ENCODE measurements at places on chromosomes 4 and X. TPM values are rescaled to one million over a fixed set of nuclear protein-coding genes. Genes with fewer than 3 reads are reported as not detected.
A peak's percentile ranks its signal among the peaks of the same experiment; 100 is the strongest.

Gene DCK
- total RNA-seq, result 16.1 TPM

Gene SPIN2A
- total RNA-seq, result not detected

Gene PASD1
- not detected for total RNA-seq

Gene PNMA6A
- total RNA-seq, result 7.9 TPM

Gene EFHC2
- total RNA-seq, result not detected

Gene CABS1
- total RNA-seq, result not detected

Gene CWH43
- 1.3 TPM for total RNA-seq

Gene HTR2C
- not detected for total RNA-seq

Gene MSL3
- 30.9 TPM for total RNA-seq

Gene FDCSP
- not detected for total RNA-seq

Gene HS3ST1
- 2.4 TPM for total RNA-seq

- DNase-seq, result no peak
Measured at GRCh38 chr4:139629436-139630125, 36.0 kb upstream of the MGST2 start.

- DNase-seq, result no peak
Measured at GRCh38 chr4:85673540-85673939, 198.6 kb downstream of the ARHGAP24 start.

DNA sequence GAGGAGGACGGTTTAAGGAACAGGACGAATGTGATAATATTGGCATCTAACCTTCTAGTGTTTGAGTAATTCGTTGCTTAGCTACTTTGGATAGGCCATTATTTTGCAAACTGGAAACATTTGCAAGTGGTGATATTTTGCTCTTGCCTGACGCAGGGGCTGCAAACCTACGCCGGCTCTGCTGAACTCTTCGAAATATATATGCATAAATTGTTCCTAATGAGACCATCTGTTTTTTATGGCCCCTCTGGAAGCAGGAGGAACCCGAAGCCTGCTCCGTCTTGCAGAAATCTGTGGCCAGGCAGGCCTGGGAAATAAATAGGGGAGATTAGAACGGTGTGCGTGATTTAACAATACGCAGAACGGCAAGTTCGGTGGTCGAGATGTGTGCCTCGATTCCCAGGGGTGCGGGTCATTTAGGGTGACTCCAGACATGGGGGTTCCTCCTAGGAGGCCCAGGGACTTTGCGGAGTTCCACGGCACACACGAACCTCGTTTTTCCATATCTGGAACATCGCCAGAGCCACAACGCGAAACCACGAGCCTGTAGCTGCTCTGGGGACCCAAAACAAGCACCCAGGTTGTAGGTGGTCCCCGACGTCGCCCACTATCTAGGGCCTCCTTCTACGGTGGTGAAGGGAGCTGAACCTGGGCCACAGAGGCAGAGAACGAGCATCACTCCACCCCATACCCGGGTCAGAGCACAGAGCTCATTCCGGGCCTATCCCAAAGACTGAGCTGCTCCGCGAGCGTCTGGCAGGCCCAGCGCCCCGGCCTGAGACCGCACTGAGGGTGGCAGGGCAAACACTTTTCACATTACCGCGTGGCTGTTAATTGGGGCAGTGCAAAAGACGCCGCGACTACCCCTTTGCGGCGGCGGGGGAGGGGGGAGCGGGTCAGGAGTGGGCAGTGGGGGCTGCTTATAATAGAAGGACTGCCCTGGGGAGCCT, 89.7 kb downstream of the BCOR start:
- DNase-seq, result no peak

GRCh38 chr4:65069177-65069576, 601.1 kb downstream of the EPHA5 start:
- no peak for DNase-seq

DNA sequence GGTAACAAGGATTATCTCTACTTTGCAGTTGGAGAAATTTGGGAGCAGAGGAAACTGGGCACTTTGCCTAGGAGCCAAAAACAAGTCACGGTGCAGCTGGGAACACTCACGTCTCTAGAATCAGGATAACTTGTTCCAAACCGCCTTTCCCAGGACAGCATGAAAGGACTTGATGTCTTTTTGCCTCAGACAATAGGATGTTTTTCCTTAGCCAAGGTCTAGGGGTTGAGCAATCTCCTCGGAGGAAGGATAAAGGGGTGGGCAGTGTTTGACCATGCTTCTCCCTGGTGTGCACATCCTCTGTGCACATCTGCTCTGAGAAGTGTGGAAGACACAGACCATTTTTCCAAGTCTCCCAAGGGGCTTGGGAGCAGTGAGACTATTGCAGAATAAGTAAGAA, 1.7 kb upstream of the SPARCL1 start:
- DNase-seq, result no peak

DNA sequence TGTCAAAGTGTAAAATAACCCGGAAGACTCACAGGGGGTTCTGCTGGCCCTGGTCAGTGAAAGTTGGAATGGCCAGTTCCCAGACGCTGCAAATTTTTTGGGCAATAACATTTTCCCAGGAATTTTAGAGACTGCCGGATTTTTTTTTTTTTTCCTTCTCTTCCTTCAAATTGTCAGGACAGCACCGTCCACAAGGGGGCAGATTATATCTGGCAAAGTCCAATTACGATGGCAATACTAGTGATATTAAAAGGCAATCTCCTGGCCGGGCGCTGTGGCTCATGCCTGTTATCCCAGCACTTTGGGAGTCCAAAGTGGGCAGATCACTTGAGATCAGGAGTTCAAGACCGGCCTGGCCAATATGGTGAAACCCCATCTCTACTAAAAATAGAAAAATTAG, 20.5 kb downstream of the SLC25A5 start:
- no peak for DNase-seq

DNA sequence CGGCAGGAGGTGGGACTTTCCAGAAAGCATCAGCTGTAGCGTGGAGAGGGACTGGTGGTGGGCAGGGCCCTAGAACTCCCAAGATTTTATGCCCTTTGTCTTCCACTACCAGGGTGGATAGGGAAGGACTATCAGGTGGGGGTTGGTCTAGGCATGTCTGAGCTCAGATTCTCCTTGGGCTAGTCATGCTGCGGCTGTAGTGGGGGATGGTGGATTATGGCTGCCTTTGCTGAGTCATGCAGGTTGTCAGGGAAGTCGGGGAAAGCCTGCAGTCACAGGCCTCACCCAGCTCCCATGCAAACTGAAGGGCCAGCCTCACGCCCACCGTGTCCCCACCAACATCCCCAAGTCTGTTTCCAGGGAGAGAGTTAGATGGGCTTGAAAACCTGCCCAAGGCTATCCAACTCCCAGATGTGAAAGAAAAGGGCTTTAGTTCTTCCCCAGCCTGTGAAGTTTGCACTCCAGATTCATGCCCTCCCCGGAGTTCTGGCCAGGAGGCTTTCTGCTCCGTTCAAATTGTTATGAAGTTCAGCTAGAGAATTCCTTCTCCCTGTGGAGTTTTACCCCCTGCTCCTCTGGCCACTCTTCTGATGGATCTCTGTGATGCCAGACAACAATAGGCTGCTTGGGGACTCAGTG, 13.4 kb upstream of the MEPE start:
- peak; percentile 71 for DNase-seq

DNA sequence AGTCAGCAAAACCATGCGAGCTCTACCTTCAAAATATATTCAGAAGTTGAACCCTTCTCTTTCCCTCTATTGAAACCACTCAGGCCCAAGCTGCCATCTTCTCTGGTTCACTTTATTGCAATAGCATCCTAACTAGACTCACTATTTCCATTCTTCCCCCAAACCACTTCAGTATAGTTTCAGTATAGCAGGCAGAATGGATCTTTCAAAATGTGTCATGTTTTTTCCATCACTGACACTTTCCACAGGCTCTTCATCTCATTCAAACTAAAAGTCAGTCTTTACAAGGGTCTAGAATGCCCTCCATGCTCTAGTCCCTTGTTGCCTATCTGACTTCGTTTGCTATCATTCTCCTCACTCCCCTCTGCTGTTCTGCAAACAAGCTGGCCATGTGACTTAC, 274.4 kb downstream of the IDS start:
- no peak for DNase-seq

GRCh38 chr4:105624530-105624929, 72.1 kb downstream of the ARHGEF38 start:
- no peak for DNase-seq

GRCh38 chrX:102892103-102892502, 45.0 kb upstream of the RAB40AL start:
- no peak for DNase-seq

GRCh38 chrX:153703036-153703370, 15.3 kb downstream of the SLC6A8 start:
- no peak for DNase-seq

DNA sequence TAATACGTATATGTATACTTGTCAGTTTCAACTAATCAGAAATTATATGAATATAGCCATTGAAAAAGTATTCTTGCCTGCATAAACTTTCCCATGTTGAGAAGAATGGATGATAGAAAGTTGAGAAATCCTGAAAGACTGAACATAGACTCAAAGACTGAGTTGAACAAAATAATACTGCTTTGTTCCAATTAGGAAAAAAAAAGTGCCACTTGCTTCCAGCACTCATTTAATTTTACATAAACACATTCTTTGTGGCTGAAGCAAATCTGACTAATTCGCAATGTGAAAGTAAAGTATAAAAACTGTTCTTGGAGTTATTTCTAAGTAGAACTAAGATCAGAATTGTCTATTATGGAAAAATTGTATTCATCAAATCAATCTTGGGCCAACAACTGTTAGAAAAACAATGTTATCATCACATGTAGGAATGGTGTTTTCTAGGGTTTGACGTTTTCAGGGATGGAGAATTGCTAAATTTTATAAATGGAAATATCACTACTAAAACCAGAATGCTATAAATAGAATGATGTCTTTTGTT, 2334.6 kb downstream of the PCDH7 start:
- DNase-seq, result no peak

DNA sequence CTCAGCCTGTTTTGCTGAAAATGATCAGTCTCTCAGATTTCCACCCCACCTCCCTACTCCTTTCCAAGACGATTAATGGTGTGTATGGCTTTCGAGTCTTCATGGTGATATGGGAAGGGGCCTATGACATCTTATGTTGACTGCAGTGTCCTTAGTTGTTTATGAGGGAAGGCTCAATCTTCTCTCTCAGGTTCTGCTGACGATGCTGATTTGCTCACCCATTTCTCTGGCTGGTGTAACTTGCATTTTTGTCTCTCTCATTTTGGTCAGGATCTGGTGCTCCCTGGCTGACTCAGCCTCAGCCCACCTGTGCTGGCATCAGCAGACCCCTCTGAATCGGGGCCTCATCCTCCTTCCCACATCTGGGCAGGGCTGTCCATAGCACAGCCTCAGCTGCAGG, 31.4 kb upstream of the XAGE2 start:
- DNase-seq, result no peak

- DNase-seq, result no peak
Measured at GRCh38 chr4:181674315-181674875, 568.8 kb upstream of the TENM3 start.

- no peak for DNase-seq
Measured at GRCh38 chr4:98586962-98587354, 71.5 kb downstream of the TSPAN5 start.

GRCh38 chr4:118741301-118741855, 56.2 kb downstream of the METTL14 start:
- no peak for DNase-seq

DNA sequence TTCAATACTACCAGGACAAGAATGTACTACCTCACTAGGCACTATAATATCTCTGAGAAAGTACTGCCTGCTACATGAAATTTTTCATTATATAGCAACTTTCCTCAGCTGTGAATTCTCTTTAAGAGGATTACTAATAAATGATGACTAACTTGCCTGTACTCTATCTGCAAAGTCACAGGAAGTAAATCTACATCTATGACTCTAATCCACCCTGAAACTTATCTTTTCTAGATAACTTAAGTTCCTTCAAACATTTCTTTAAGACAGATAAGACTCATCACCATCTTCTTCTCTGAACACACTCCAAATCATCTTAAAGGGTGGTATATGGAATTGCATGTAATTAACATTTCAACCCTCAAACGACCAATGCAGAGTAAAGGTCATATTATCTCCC, 28.8 kb downstream of the RPS6KA3 start:
- DNase-seq, result no peak

DNA sequence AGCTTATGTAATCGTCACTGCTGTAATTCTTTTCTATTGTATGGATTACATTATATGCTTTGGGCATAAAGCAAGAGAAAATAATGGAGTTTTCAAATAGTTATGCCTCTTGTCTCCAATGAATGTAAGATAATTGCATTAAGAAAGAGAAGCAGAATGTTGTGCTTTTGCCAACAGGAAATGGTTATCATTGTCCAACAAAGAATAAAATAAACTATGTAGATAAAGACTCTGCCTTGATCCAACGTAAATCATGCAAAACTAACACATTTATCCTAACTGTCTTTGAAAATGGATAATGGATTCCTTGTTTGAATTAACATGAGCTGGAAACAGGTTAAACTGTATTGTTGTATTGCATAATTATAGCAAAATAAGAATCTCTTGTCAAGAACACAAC, 1709.0 kb downstream of the PCDH7 start:
- no peak for DNase-seq

DNA sequence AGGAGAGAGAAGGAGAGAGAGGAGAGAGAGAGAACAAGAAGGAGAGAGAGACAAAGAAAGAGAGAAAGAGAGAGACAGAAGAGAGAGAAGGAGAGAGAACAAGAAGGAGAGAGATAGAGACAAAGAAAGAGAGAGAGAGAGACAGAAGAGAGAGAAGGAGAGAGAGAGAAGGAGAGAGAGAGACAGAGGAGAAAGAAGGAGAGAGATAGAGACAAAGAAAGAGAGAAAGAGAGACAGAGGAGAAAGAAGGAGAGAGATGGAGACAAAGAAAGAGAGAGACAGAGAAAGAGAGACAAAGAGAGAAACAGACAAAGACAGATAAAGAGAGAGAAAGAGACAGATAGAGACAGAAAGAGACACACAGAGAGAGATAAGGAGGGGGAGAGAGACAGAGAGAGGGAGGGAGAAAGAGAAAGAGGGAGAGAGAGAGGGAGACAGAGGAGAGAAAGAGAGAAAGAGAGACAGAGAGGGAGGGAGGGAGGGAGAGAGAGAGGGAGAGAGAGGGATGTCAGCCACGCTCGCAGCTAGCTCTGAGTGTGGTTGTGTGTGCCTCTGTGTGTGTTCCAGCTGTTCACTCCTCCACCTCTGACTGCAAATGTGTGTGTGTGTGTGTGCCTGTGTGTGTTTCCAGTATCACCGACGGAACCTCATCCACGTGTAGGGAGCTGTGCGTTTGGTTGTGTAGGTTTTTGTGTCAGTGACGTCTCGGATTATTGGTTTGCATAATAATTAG, 105.8 kb downstream of the CRLF2 start:
- DNase-seq, result no peak

DNA sequence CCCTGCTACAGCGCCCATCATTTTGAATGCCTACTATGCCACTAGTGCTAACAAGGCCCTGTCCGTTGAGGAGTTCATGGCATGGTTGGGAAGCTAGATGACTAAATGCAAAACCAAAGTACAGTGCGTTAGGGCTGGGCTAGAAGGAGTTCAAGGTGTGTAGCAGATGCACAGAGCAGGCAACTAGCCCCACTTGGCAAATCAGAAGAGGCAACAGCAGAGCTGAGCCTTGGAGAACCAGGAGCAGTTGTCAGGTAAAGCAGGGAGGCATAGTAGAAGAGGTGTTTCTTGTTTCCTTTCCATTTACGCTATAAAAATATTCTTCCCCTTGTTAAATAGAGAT, 146.6 kb upstream of the CPEB2 start:
- DNase-seq, result no peak

GRCh38 chrX:103215425-103215991, 600 bp downstream of the BEX4 start:
- DNase-seq, result no peak

Data from kidney epithelial cell (primary cell).